ENCODE measurements at places on chromosomes 2 and 18. TPM values are rescaled to one million over a fixed set of nuclear protein-coding genes. Genes with fewer than 3 reads are reported as not detected.

Gene LDLRAD4
- total RNA-seq, result 1.9 TPM

Gene MC5R
- total RNA-seq, result not detected

Gene ABCA12
- 0.10 TPM for total RNA-seq

Gene RAX
- 0.03 TPM for total RNA-seq

Gene B4GALT6
- total RNA-seq, result 33.8 TPM

Gene MAL
- total RNA-seq, result 2.6 TPM

Gene LYG2
- total RNA-seq, result not detected

Gene IL36RN
- not detected for total RNA-seq

Gene SERPINB13
- total RNA-seq, result not detected

Gene RFX8
- total RNA-seq, result 1.5 TPM

All from GM23338 (cell line).